ENCODE measurements at places on chromosomes 2 and 18.

GRCh38 chr2:70305531-70305930 lies 3.7 kb upstream of the FAM136A start:
- DNase-seq: no peak

DNA sequence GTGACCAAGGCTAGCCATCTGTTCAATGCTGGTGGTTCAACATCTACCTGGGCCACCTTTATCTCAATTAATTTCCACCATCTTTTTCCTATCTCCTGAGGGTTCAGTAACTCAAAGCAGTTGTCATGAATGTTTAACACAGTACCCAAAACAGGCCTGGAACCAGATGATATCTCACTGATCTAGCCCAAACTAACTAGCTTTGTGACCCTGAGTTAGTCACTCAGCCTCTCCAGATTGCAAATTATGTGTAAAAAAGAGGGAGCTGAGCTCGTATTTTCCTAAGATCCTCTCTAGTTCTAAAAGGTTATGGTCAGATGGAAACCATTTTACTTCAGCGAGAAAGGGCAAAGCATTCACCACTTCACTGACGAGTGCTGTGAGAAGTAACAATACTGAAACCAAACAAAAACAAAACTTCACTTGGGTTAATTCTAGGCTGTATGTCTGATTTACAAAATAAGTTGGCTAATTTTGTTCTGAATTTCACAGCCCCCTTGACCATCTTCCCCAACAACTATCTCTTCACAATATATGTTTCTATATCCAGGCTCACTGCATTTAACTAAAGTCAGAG lies 14.8 kb downstream of the SPRED2 start:
- DNase-seq: no peak

DNA sequence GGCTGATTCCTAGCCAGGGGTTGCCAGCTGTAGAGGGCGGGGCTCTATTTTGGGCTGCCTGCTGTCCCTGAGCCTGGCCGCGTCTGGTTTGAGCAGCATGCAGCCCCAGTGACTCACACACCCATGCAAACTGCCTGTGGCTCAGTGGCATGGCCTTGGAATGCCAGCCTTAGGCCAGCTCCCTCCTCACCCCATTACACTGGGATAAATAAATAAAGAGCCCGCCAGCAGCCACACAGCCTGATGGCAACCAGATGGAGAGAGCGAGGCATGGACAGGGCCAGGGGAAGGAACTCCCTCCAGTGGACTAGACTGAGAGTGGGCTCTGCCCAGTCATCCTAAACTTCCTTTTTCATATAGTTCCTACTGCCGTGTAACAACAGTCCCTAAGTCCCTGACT lies 18.3 kb downstream of the NHEJ1 start:
- DNase-seq: no peak

GRCh38 chr2:215698566-215698965 lies 262.7 kb upstream of the FN1 start:
- no peak for DNase-seq

DNA sequence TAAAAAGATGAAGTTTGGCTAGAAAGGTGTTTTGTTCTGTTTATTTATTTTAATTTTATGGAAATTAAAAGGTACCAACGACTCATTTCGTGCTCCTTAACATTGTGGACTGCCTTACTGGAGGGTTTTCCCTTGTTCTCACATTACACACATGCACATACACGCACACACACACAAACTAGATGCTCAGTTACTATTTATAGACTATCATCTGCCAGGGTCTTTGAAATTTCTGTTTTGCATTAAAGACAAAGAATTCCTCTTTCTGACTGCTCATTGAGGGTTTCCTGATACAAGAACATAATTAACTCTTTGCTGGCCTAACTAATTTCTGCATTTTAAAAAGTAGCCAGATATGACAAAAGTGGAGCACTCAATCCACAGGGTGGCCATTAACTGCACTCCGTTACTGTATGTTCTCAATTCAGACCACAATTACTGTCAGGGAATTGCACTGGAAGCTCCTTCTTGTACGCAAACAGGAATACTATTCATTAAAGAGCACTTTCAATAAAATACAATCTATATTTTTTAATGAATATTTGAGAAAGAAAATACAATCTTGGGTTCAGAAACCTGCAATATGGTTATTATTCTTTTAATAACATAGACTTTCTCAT lies 366.9 kb upstream of the GALNT5 start:
- DNase-seq: no peak

DNA sequence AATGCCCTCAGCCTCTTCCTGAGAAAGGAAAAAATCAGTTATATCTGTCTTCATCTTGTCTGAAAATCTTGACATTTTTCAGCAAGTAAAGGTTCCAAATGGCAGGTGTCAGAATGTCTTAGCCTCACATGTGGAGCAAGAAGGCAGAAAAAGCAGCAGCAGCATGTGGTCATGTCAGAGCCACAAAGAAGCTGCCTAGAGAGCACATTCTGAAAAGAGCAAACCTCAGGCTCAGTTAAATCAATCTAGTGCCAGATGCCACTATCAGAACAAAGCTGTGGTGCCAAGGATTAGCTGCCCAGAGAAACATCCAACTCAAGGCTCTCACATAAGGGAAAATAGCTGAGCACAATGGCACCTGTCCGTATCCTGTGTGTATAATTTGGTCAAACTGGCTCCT lies 105.9 kb downstream of the SRBD1 start:
- no peak for DNase-seq

- no peak for DNase-seq
Observed at GRCh38 chr2:23604731-23605130, 219.8 kb downstream of the KLHL29 start.

GRCh38 chr18:55479656-55480420 lies 108.2 kb downstream of the TCF4 start:
- no peak for DNase-seq

GRCh38 chr18:63869374-63869773 lies 18.1 kb upstream of the SERPINB2 start:
- no peak for DNase-seq

- no peak for DNase-seq
Observed at GRCh38 chr2:79530443-79530842, 17.6 kb downstream of the CTNNA2 start.

DNA sequence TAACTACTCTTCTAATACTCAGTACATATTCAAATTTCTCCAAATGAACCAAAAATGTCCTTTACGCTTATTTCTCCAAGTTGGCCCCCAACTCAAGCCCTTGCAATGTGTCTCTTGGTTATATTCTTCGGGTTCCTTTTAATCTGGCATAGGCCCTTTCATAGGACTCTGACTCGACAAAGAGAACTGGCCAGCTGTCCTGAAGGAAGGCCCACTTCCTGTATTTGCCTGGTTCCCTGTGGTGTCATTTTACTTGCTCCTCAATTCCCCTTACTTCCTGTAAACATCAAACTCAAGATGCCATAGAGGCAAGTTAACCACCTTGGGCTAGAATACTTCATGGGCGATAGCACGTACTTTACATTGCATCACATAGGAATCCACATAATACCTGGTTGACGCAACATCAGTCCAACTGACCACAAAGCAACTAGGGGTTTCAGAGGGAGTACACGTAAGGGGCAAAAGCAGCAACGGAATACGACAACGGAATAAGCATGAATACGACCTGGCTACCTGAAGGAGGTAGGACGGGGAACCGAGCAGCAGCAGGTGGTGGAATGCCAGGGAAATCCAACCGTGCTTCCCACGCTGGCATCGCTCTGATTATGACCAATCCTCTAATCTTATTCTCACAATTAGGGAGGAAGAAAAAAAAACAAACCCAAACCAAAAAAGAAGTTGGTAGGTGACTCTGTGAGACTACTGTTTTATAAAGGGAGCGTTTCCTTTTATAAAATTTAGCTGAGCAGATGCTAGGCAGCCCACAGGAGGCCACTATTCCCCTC lies 823 bp upstream of the GORASP2 start:
- no peak for DNase-seq

GRCh38 chr2:159243529-159243928 lies 43.0 kb downstream of the WDSUB1 start:
- DNase-seq: no peak

DNA sequence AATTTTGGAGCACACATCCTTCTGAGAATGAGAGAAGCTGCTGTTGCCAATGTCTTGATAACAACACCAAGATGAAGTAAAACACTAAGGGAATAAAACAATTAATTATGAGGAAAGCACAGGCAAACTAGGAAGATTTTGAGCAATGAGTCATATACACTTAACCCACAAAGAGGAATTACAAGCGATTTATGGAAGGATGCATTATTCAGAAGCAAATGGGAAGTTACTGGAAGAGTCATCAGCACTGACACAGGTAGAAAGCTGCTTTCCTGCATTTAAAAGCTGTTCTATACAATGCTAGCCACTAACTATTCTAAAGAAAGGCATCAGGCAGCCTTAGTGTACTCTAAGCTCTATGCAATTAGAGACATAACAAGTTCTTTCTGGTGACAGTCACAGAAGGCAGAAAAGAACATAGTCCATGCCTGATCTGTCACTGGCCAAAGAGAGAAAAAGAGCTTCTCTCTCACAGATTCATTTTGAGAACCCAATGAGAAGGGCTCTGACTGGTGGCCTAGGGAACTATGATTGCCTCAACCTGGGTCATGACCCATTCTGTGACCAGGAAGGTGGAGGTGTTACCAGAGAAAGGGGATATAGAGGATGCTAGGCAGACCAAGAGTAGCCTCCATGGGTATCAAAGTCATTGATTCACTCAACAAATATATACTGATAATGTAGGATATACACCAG lies 45.4 kb downstream of the M1AP start:
- no peak for DNase-seq

DNA sequence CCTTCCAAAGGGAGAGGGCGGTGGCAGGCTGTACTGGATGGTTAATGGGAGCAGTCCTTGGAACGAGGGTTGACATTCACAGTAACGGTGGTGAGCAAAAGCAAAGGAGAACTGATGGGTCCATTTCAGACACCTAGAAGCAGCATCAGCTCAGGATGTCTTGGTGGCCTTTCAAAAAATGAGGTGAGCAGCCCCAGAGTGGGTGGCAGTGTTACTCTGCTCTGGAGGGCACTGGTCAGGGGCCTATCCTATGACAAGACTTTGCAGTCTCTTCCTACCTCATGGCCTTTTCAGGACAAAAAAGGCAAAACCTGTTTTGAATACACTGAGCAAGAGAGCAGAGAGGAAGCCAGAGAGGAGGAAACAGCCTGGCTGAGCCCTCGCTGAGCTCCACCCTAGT lies 23.5 kb downstream of the CAPN14 start:
- no peak for DNase-seq

- no peak for DNase-seq
Observed at GRCh38 chr2:9979977-9980376, 28.5 kb downstream of the GRHL1 start.

DNA sequence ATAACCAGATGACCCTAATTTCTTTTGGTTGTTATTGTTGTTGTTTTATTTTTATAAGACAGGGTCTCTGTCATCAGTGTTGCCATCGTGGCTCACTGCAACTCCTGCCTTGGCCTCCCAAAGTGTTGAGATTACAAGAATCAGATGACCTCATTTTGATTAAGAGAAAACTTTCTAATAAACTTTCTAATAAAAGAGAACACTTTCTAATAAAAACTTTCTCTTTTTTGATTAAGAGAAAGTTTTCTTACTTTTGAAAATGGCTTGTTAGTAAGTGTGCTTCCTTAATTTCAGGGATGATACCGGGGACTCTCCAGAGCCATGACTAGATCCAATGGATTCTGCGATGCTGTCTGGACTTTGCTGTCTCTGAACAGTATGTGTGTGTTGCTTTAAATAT lies 7.7 kb downstream of the CENPA start:
- DNase-seq: no peak

DNA sequence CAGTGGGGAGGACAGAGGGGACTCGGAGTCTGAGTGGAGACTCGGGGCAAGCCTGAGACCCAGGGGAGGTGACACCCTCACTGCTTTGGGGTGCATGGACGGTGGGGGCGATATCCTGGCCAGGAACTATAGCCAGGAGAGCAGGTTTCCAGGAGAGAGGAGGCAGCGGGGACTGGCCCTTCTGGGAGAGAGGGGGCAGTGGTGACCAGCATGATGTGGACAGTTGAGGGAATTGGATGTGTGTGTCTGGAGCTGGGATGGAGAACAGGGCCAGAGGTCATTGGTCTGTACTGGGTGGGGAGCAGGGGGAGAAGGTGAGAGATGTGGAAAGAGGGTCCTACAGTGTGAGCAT lies 63.6 kb downstream of the ACKR3 start:
- no peak for DNase-seq
